ENCODE measurements at places on chromosomes 7 and 10.

GRCh38 chr7:106617860-106618259 is 43.1 kb downstream of the CCDC71L start:
- DNase-seq: no peak

- peak; percentile 3 for DNase-seq
Measured at GRCh38 chr10:35640474-35640873, 1.6 kb downstream of the FZD8 start.

- no peak for DNase-seq
Measured at GRCh38 chr10:118531105-118531852, 64.2 kb downstream of the PRLHR start.

DNA sequence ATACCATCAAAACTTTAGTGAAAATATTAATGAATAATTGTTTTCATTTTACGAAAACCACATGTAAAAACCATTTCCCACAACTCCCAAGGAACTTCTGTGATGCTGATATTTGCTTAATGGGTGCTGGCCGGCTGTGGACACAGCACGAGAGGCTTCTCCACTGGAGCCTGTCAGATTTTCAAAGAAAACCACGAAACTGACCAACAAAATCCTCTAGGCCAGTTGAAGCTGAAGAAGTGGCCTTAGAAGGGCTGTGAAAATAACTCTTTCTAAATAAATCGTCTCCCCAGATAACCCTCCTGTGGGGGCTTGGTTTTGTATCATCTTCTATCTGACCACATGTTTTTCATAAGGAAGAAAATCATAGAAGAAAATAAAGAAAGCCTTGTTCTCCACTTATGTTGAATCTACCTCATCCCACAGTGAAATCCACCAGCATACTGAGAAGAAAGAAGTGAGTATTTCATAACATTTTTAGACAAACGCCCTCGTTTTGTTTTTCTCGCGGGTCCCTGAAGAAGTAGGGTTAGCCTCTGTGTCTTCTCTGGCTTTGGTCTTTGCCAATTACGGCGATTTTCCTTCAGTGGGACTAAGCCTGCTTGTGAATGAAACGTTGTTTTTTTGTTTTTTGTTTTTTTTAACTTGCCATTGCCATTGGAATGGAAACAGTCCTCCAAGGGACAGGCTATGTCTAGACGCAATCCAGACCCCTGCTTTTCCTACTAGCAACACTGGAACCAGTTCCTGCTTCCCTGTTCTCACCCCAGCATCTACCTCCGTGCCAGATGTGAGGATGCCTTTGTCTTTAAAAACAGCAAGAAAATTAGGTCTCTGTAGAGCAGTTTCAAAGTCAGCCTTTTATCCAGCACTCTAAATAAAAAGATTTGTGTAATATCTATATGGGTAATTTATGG is 123.9 kb downstream of the ADAM12 start:
- DNase-seq: no peak

GRCh38 chr10:132070724-132071123 is 5.0 kb downstream of the JAKMIP3 start:
- DNase-seq: no peak

- DNase-seq: no peak
Measured at GRCh38 chr7:158251061-158251965, 336.3 kb downstream of the PTPRN2 start.

- DNase-seq: no peak
Measured at GRCh38 chr10:13594641-13595040, 7.9 kb downstream of the PRPF18 start.

- no peak for DNase-seq
Measured at GRCh38 chr10:97222326-97222961, 36.7 kb upstream of the SLIT1 start.

- no peak for DNase-seq
Measured at GRCh38 chr7:7122033-7122478, 60.3 kb upstream of the C1GALT1 start.

- no peak for DNase-seq
Measured at GRCh38 chr10:106643473-106643872, 521.0 kb downstream of the SORCS1 start.

- no peak for DNase-seq
Measured at GRCh38 chr10:116748471-116748870, 6.1 kb upstream of the HSPA12A start.

DNA sequence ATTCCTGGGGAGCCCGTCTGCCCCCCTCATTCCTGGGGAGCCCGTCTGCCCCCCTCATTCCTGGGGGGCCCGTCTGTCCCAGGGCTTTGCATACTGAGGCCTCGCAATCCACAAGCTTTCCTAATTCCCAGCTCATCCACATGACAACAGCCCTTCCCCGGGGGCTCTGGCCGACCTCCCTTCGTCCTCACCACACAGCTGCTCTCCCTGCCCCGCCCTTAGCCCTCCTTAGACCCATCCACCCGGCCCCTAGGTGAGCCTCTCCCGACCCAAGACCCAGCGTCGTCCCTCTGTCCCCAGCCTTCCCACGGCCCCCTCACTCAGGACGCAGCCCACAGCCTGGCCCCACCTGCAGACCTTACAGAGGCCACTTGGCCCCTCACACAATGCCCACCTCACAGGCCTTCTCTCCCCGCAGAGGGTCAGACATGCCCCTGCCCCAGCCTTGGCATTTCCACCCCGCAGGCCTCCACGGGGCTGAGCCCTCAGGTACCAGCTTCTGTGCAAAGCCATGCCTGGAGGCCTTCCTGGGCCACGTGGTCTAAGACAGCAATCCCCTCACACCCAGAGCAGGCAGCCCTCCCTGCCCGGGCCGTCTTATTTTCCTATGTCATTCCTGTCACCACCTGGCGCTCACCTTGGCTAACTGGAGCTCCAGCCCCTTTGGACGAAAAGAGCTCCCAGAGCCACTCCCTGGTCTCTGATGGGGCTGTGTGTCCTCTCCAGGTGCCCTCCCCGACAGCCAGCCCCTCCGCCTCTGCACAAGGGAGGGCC is 3.5 kb upstream of the FAM20C start:
- DNase-seq: no peak

DNA sequence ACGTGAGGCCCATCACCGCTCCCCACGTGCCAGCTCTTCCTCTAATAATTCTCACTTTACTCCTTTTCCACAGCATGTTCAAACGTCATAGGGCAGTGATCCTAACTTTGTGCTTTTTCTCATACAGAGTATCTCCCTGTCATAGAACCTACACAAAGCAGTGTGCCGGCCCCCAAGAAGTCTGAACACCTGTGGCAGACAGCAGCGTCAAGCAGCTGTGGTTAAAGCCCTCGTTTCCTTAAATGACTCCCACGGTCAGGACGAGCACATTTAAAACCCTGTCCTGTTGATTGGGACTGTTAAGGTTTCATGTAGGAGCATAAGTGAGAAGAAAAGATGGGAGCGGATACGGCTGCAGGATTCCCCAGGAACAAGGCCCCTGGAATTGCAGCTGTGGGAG is 267.2 kb downstream of the DIP2C start:
- DNase-seq: peak; percentile 31

DNA sequence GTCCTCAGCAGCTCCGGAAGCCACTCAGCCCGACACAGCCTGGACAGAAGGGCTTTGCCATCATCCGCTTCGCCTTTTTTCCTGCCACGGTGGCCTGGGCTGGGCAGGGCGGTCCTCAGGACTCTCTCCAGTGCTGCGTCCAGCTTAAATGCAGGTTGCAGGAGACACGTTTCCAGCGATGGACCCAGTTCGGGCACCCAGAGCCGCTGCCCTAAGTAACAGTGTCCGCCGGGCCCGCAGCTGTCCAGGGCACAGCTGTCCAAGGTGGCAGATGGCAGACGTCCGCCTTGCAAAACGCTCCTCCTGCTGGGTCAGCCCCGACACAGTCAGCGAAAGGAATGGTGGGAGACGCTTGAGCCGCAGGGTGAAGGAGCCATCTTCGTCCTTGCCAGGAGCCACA is 37.0 kb upstream of the FOXL3 start:
- DNase-seq: no peak

- DNase-seq: no peak
Measured at GRCh38 chr7:151207315-151207714, 3.0 kb downstream of the H2BK1 start.

GRCh38 chr7:65983965-65984658 is 2.1 kb upstream of the GUSB start:
- no peak for DNase-seq

- peak; percentile 43 for DNase-seq
Measured at GRCh38 chr10:132232023-132232951, 45.5 kb downstream of the DPYSL4 start.

DNA sequence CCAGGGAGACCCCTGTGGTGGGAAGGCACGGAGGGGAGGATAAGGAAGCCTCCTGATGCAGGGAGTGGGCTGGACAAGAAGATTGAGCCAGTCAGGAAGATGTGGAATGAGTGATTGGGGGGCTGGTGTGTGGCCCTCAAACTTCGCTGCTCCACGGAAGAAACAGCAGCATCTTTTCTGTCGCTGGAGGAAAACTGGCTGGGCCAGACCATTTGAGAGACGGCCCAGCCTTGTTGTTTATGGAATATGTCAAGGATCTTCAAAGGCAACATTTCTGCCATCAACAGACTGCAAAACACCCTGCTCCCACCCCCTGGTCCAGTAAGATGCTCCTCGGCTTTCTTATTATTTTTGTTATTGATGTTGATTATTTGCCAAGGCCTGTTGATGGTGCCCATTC is 29.4 kb downstream of the PALD1 start:
- DNase-seq: no peak

DNA sequence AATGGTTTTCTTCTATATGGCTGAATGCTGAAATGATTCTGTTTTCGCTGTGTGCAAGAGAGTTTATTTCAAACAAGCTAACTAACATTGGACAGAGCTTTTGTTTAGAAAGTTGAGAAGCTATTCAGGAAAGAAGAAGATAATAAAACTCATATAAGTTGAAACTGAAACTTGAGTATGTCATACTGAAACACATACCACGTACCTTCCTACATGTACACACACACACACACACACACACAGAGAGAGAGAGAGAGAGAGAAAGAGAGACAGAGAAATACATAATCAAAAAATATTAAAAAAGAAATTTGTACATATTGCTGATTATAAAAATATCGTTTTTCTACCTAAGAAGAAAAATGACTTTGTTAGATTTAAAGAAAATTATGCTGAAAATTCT is 561.9 kb upstream of the KCND2 start:
- no peak for DNase-seq

DNA sequence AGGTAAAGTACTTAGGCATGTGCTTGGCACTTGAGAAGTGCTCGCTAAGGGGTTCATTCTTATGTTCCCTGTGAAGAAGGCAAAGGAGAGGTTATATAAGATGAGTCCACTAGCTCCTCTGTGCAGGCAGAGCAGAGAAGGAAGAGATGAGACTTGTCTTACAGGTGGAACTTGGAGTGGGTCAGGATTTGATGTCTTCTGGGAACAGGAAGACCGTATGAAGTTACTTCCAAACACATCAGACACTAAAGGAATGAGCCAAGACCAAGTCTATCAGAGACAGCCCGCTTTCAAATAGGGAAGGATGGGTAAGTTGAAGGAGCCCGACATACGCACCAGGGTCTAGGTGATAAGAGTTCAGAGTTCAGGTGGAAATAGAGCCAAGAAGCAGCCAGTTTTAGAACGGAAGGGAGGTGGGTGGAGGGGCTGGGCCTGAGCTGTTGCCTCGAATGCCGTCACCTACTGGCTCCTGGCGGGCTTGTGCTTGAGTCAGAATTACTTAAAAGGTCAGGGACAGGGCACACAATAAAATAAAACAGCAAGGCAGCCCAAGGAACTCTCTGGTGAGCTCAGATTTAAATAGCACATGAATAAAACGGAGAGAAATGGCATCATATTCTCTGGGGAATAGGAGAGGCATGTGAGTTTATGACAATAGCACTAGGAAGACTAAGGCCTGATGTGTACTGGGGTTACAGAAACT is 56.1 kb upstream of the GRB10 start:
- DNase-seq: no peak

DNA sequence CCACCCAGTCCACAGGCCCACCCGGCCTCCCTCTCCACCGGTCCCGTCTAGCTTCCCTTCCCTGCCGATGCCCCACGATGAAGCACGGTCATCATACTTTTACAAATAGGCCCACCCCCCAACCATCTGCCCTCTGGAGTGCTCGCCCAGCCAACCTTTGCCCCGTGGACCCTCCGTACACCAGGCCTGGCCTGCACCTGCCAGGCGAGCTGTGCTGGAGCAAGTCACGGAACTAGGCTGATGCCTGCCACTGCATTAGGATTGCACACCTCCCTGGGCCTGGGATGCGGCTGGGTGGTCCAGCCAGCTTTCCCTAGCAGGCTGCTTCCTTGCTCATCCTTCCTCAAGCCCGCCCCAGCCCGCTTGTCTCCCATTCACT is 44.7 kb downstream of the PPIF start:
- DNase-seq: no peak

DNA sequence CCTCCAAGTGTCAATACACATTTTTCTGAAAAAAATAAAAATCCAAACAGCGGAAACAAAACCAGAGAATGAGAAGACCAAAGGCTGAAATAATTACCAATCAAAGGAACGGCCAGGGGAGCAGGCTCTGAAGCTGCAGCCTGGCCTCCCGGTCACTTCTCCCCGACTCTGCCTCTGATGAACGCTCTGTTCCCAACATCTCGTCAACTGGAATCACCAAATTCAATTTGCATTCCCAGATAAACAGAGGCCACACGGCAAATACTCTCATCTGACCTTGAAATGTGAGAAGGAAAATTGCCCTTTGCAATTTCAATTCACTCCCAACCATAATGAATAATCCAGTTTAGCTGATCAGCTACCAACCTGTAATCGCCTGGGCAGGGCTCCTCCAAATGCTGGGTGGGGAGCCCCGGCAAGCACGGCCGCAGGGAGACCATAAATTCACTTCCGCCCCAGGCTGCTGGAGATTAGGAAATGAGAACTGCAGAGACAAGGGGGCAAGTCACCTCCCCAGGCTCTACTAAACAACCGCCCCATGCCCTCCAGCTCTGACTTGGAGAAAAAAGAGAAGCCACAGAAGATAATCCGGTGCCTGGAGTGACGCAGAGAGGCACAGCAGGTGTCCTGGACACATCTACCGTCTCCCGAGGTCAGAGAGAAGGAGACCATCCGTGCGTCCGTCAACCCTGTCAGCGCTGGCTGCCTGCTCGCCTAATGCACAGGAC is 153.2 kb downstream of the MAD1L1 start:
- no peak for DNase-seq

DNA sequence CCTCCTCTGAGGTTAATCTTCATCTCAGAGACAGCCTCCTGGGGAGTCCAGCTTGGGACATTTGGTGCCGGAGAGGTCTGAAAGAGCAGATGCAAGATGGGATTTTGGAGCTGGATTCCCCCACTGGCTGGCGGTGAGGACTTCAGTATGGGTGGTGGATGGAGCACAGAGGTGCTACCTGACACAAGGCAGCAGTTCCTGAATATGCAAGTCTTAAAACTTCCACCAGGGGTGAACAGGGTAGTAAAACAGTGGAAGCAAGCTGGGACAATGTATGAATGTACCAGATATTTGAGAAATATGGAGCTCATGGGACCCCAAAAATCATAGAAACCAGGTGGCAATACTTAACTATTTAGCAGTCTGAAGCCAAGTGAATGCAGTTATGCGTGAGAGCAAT is 4.8 kb upstream of the TAF3 start:
- no peak for DNase-seq

GRCh38 chr7:118259115-118259514 is 34.6 kb downstream of the ANKRD7 start:
- no peak for DNase-seq

GRCh38 chr7:121102619-121103018 is 114.1 kb downstream of the CPED1 start:
- no peak for DNase-seq

GRCh38 chr10:132526676-132527075 is 10.9 kb upstream of the INPP5A start:
- no peak for DNase-seq

- DNase-seq: no peak
Measured at GRCh38 chr7:130489140-130489983, 2.5 kb upstream of the MEST start.

GRCh38 chr7:12111422-12112405 is 99.4 kb upstream of the TMEM106B start:
- no peak for DNase-seq

- no peak for DNase-seq
Measured at GRCh38 chr10:20299034-20299736, 483.0 kb downstream of the PLXDC2 start.
